ENCODE measurements at places on chromosomes 2 and 18.

DNA sequence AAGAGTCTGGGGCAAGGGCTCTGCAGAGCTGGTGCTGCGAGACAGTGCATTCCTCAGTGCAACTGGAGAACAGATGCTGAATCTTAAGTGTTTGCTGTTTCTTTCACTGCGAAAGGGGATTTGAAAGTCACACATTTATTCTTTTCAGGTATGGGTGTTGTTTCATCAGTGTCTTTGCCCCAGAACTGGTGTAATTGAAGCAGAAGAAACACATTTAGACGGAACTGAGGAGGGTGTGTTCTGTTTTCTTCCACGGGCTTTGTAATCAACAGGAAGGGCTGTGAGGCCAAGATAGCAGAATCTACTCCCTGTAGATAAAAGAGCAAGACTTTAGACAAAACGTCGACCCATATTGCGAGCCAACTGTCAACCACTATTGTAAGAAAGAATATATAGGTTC is 151.9 kb downstream of the EPHA4 start:
- no peak for DNase-seq

DNA sequence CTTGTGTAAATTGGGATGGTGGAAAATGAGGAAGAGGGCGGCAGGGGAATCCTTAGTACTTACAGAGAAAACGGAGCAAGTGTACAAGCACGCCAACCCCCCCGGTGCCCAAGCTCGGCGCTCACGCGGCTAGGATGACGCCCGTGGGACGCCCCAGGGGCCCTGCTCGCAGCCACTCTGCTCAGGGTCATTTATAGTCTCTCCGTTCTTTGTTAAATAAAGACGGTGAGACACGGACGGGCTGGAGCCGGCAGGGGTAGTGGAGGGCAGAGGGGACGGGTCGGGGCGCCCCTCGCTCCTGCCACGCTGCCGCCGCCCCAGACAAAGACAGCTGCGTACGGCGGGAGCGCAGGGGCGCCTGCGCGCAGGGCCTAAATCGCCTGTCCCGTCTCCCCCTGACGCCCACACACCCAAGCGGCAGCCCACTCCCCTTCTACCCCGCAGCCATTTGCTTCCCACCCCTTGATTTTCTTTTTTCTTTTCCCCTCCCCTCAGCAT is 37.8 kb downstream of the PCBP1 start:
- peak; percentile 42 for DNase-seq

DNA sequence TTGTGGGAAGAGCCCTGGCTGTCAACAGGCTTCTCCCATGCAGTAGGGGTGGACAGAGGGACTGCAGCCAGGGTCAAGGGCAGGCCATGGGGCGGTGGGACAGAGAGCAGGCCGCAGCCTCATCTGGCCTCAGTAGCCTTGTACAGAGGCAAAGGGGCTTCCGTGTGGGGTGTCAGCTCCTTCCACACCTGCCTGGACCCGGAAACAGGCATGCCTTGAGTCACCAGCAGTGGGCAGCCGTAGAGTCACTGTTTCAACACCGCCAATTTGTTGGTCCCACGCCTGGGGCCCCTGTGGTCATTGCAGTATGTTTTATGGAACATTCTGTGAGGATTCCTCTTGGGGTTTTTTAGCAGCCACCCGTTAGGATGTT is 173.0 kb downstream of the SMAD7 start:
- no peak for DNase-seq

- DNase-seq = no peak
These were observed 40.2 kb upstream of the SKA1 start for GRCh38 chr18:50334546-50335152.

DNA sequence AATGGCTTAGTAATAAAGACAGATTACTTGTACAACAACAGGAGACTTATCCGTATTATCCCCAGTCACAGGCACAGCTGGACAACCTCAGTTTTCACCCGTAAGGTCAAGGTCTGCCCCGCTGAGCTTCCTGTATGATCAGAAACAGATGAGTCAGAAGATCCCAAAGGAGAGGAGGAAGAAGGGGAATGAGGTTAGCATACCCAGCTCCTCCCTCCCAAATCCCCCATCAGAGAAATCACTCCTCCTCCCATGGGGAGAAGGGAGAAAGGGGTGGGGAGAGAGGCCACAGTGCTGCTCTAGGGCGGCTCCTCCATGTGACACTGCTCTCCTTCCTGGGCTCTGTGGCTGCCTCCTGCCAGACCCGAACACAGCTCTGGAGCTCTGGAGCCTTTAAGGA is 53.8 kb upstream of the SPTBN1 start:
- peak; percentile 67 for DNase-seq

DNA sequence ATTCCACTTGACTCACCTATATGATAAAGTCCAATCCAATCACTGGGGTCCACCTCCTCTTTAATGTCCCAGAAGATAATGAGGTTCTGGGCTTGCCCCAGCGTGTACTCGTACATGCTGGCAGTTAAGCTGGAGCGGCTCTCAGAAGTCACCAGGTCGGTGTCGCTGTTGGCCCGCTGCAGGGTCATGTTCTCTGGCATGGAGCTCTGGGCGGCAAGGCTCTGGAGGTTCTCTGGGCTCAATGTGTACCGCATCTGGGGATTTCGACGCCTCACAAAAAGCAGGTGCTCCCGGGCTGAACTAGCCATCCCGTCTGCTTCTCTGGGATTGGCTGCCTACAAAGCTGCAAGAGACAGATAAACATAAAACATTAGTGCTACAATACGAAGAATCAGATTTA is 206.4 kb upstream of the CCDC150 start:
- DNase-seq = no peak

- peak; percentile 4 for DNase-seq
These were observed 157.2 kb downstream of the DDX1 start for GRCh38 chr2:15748736-15749323.

GRCh38 chr2:240237609-240238174 is 97.2 kb upstream of the OTOS start:
- peak; percentile 64 for DNase-seq

- no peak for DNase-seq
These were observed 192.7 kb upstream of the TANK start for GRCh38 chr2:160967523-160967922.

- peak; percentile 87 for DNase-seq
These were observed 114.1 kb upstream of the PKDCC start for GRCh38 chr2:41933585-41934320.

GRCh38 chr18:11269257-11269656 is 119.9 kb upstream of the PIEZO2 start:
- DNase-seq = peak; percentile 21

- DNase-seq = peak; percentile 25
These were observed 1257.4 kb upstream of the ZEB2 start for GRCh38 chr2:145777297-145777696.

DNA sequence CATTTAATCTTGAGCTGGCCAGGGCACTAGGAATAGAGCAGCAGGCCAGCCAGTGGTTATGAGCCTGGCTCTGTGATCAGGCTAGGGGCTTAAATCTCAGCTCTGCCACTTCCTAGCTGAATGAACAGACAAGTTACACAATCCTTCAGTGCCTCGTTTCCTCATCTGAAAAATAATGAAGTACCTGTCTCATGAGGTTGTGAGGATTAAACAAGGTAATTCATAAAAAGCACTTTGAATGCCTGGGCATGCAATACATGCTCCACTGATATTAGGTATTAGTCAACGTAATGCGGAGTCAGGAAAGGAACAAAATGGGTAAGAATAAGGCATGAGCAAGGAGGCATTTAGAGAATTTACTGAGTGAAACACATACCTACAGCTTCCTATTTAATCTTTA is 100.2 kb downstream of the CCBE1 start:
- DNase-seq = no peak

DNA sequence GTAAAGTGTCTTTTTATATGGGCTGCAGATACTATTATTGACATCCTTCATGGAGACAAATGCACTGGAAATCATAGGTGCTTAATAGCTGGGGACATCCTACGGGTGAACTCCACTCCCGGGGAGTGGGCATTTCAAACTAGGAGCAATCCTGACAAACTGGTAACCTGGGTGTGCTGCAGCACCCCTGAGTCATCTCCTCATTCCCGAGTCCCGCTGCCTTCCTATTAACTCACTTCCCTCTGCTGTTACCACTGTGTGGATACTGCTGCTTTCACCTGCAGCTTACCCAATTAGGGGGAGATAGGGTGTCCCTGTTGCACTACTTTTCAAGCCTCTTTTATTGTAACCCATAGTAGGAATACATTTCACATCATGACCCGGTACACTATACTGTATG is 134.2 kb downstream of the RAPGEF4 start:
- DNase-seq = no peak

GRCh38 chr2:26462100-26462499 is 15.8 kb downstream of the OTOF start:
- no peak for DNase-seq

GRCh38 chr2:110748489-110748867 is 16.1 kb downstream of the ACOXL start:
- DNase-seq = no peak

DNA sequence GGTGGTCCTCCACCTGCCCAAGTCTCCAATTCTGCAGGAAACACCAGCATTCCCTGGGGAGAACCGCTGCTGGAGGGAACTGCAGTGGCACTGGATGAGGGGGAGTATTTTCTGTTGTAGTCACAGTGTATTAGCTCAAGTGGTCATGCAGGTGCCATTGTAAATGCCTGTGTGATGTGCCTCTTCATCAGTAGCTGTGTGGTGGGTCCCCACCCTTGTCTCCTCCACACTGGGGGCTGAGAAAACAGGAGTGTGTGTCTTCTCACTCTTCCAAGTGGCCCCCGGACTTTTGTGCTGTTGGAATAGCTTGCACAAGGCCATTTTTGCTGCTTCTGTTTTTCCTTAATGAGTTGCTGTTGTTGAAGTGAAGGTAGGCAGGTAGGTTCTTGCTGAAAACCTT is 8.7 kb downstream of the NCK2 start:
- DNase-seq = no peak

- no peak for DNase-seq
These were observed 377.1 kb upstream of the CNTNAP5 start for GRCh38 chr2:123648016-123648415.

- DNase-seq = no peak
These were observed 35.5 kb downstream of the DIS3L2 start for GRCh38 chr2:231996797-231997540.

DNA sequence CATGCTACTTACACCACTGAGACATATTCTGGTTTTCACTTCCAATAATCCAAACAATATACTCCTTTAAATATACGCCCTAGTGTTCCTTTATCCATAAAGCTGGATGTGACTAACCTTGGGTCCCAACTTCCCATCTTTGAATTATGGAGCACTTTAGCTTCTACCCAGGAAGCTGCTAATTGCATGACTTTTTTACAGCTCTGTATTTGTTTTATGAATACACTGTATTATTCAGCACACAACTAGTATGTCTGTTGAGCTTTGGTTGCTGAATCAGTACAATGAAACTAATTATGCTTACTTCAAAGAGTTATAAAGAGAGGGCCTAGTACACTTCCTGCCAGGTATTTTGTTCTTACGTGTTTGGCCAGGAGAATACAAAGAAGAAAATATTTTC is 118.5 kb downstream of the BAZ2B start:
- DNase-seq = no peak

DNA sequence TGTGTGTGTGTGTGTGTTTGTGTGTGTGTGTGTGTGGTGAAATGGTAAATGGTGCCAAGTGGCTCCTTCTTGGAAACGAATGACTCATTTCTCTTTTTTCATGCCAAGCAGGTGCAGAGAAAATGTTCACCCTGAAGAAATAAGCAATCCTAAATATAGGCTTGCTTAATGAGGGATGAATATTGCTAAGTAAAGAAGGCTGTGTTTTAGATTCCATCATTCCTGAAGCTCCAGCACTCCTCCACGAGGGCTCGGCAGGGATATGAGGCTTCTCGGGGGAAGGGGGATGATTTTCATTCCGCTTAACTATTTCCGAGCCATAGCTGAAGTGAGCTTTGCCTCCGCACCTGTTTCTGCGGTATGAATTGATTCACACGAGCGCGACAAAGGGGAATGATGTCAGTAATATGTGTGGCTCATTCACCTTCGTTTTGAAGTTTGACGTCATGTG is 72.9 kb downstream of the TSN start:
- DNase-seq = no peak

- peak; percentile 67 for DNase-seq
These were observed 44.5 kb upstream of the TMEM17 start for GRCh38 chr2:62550461-62550860.

DNA sequence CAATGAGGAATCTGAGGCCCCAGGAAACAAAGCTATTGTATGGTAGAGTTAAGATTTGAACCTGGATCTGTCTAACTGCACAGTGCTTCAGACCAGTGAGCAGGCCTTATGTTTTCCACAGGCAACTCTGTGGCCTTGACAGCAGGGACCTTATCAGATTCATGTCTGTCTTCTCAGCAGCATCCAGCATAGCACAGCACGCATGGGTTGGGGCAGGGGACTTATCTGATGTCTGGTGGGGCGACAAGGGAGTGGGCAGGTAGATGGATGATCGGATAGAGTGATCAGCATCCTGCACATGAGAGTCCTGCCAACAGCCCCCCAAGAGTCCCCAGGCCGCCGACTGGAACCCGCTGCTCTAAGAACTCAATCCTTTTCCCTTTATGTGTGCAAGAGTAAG is 28.7 kb upstream of the KCNF1 start:
- no peak for DNase-seq

DNA sequence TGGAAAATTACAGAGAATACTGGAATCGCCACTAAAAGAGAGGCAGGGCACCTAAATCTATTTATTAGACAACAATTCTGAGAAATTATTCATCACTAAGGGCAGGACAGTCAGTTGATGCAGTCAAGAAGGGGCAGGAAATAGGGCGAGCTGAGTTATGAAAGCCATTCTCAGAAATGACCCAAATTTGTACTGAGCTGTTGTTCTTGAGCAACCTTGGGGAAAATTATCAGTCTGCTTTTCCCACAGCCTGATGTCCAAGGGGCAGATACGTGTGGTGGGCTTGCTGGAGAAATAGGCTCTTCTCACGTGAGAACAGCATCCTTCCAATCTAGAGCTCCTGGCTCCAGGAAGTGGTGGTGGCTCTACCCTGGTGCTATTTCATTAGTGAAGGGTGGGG is 38.6 kb downstream of the STON1 start:
- DNase-seq = no peak

DNA sequence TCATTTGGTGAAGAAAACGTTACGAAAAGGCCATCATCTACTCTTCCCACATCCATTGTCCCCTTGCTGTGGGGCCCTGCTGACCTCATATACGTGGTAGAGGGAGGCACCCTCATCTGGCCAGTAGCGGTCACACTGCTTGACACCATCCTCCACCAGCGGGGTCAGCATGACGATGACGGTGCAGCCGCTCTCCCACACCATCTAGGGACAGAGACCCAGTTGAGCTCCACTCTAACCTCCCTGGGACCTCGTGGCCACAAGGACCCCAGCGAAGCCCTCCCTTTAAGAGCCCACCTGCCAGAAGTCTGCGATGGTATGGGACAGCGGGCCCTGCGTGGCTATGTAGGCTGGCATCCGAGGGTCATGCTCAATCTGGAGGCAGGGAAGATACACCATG is 13.1 kb downstream of the PTPRN start:
- DNase-seq = no peak

- DNase-seq = no peak
These were observed 740.3 kb downstream of the SATB2 start for GRCh38 chr2:198717451-198717850.

GRCh38 chr18:78934551-78935225 is 44.9 kb upstream of the SALL3 start:
- DNase-seq = no peak

- DNase-seq = no peak
These were observed 9.7 kb downstream of the CMPK2 start for GRCh38 chr2:6855860-6856547.

GRCh38 chr2:182946958-182947369 is 80.5 kb upstream of the FRZB start:
- DNase-seq = peak; percentile 32

- no peak for DNase-seq
These were observed 69.8 kb downstream of the CIB4 start for GRCh38 chr2:26571316-26571715.

GRCh38 chr2:156110890-156111289 is 221.6 kb downstream of the NR4A2 start:
- peak; percentile 2 for DNase-seq

- no peak for DNase-seq
These were observed 290.3 kb downstream of the C1D start for GRCh38 chr2:67772216-67773170.
